AG10803 (cell line): ENCODE measurements at places on chromosomes 16 and 17.
A peak's percentile ranks its signal among the peaks of the same experiment; 100 is the strongest.

- DNase-seq, result no peak
These were observed 326.4 kb upstream of the KIF2B start for GRCh38 chr17:53496356-53496755.

DNA sequence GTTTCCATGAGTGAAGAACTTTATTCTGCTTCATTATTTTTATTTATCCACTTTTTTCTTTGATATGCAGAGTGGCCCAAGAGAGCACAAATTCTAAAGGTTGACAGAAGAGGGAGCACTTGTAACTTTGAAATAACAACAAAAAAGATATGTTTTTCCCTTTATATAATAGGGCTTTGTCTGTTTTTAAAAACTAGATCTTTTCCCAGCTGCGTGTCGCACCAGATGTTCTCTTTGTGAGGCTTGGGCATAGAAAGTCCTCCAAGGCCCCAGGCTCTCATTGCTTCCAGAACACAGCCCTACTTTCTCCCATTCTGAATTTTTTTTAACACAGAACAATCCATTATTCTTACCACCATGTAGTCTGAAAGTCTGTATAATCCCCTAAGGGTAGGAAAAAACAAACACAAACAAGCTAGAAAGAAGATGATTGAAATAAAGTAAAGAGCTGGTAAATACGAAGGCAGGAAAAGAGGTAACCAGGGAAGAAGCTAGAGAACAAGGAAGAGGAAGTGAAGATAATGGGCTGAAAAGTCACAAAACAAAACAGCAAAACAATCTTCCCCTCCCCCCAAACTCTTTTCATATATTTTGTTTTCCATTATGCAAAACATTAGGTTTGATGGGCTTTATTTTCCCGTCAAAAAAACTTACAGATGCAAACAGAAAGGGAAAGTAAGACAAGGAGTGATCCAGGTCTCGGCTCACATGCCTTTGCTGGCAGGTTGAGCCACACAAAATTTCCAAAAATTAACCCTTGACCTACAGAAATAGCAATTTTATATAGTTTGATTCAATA lies 160.4 kb downstream of the ABCA8 start:
- peak; percentile 77 for DNase-seq

GRCh38 chr16:51445250-51445649 lies 294.2 kb upstream of the SALL1 start:
- peak; percentile 44 for DNase-seq

DNA sequence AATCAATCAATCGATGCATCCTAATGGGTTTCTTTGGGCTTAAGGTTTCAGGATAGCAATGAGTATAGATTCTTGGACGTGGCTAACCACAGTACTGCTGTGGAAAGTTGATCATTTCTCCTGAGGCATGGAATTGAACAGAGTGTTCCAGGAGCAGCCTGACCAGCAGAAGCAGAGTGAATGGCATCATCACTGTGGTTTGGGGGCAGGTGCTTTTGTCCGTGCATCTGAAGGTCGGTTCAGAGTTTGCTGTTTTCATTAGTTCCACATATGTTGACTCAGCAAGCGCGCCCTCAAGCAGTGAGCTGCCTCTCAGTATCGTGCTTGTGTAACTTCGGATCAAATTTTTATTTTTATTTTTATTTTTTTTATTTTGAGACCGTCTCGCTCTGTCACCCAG lies 24.9 kb downstream of the KIAA0513 start:
- no peak for DNase-seq

- DNase-seq, result no peak
These were observed 138.2 kb downstream of the NPIPB5 start for GRCh38 chr16:22648941-22649340.
